Fibroblast of the aortic adventitia (primary cell): ENCODE measurements at places on chromosomes 6 and 20. TPM values are rescaled to one million over a fixed set of nuclear protein-coding genes. Genes with fewer than 3 reads are reported as not detected.

Gene SIRPB2
- total RNA-seq, result not detected in 2 replicates

Gene HCRTR2
- not detected in 2 replicates for total RNA-seq

Gene NR2E1
- not detected in 2 replicates for total RNA-seq

Gene SIRT5
- total RNA-seq, result 4.9 and 8.6 TPM in 2 replicates

Gene PAX1
- not detected in 2 replicates for total RNA-seq

Gene SRSF12
- total RNA-seq, result 0.09 and 0.33 TPM in 2 replicates

Gene CST2
- 0.36 TPM in 1 of 2 replicates, not detected in the other for total RNA-seq

Gene NAA20
- total RNA-seq, result 19.3 and 49.3 TPM in 2 replicates

Gene GSTA3
- total RNA-seq, result not detected in 2 replicates

Gene ABT1
- 4.1 and 10.0 TPM in 2 replicates for total RNA-seq

Gene OR14J1
- total RNA-seq, result not detected in 2 replicates

Gene MCCD1
- total RNA-seq, result not detected in 2 replicates

Gene GINM1
- total RNA-seq, result 63.4 and 87.9 TPM in 2 replicates

Gene HLA-DRA
- 0.45 TPM in 1 of 2 replicates, not detected in the other for total RNA-seq

DNA sequence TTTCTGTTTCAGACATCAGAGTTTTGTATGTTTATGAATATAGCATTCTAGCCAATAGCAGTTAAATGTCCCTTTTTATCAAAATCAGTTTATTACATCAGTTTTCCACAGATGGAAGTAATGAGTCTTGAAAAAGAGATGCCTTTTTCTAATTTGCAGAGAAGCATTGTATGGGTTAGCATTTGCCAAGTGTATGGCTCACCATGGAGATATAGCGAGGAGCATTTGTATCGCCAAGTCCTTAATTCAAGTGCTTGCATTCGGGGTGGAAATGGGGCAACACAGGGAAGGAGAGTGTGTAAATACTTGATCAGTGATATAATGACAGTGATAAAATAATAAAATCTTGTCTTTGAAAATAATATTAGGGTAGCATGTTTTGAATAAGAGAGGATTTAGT is 42.9 kb downstream of the TXLNB start:
- peak; percentile 43 for DNase-seq

- DNase-seq, result peak; percentile 58
These were observed 50.5 kb upstream of the ENPP5 start for GRCh38 chr6:46221222-46221793.

GRCh38 chr6:136754820-136755219 is 37.5 kb downstream of the MAP3K5 start:
- no peak for DNase-seq

DNA sequence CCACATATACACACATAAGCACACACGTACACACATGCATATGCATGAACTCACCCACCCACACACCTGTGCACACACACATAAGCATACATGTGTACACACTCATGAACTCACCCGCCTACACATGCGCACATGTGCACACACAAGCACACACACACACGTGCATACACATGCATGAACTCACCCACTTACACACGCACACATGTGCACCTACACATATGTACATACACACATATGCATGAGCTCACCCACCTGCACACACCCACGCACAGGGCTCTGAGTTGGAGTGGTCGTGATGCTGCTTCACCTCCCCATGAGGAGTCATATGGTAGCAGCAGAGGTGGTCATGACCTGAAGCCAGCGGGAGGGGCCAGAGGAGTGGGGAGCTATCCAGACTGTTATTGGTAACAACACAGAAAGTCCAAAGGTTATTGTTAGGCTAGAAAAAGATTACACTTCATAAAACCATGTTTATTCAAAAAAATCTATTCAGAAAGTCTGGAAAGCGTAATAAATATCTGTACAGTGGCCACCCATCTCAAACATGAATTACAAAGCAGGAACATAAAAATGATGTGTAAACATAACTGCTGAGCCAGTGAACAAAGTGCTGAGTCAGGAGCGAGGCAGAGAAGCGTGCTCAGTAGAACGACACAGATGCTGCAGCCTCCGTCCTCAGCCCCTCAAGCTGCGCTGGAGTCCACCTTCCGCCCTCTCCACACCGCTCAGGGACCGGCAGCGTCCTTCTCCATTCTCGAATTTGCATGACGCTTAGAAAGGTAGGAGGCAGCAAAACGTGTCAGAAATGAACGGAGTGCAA is 26.4 kb upstream of the MPC1 start:
- no peak for DNase-seq

GRCh38 chr20:47201074-47201730 is 155.3 kb downstream of the ZMYND8 start:
- no peak for DNase-seq

GRCh38 chr20:43320536-43320935 is 130.8 kb upstream of the PTPRT start:
- no peak for DNase-seq

DNA sequence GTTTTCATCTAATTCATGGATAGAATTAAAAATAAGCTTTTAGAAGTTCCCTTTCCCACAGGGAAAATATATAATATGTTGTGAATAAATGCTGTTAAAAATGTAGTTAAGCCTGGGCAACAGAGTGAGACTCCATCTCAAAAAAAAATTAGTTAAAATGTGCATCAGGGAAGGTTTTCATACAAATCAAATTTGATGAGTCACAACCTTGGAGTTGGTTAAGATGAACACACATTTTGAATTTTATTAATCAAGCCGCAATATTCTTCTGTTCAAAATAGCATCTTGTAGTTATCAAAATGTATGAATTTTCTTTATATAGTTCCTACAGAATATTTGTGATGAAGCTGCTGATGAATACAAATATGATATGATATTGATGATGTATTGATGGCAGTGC is 30.9 kb upstream of the SERPINB9 start:
- DNase-seq, result no peak

GRCh38 chr20:1324598-1325172 is 4.3 kb downstream of the SDCBP2 start:
- peak; percentile 70 for DNase-seq

- DNase-seq, result no peak
These were observed 169.8 kb downstream of the BACH2 start for GRCh38 chr6:90126839-90127238.

- no peak for DNase-seq
These were observed 1233.0 kb upstream of the EYS start for GRCh38 chr6:66940003-66940402.

GRCh38 chr6:52136934-52137467 is 49.2 kb upstream of the IL17A start:
- DNase-seq, result no peak

- DNase-seq, result peak; percentile 98
These were observed 41.0 kb downstream of the CYP24A1 start for GRCh38 chr20:54132612-54133433.

DNA sequence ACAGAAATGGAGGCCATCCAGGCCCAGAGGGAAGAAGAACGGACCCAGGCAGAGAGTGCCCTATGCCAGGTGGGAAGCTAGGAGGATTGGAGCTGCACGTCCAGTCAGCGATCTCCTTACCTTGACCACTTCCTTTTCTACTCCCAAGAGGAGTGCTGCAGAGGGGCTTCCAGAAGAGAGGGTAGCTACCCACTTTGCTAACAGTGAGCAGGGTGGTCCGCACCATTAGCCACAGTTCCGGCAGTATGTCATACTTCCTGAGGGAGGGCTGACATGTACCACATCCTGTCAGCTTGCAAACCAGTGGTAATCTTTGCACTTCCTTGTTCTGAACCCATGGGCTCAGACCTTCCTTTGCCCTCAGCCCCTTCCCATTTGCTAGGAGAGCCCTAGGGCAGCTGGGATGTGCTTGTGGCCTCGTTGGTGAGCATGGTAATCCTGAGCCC is 35.4 kb downstream of the CEP250 start:
- no peak for DNase-seq
